ENCODE measurements at places on chromosomes 16 and 17.
A peak's percentile ranks its signal among the peaks of the same experiment; 100 is the strongest.

DNA sequence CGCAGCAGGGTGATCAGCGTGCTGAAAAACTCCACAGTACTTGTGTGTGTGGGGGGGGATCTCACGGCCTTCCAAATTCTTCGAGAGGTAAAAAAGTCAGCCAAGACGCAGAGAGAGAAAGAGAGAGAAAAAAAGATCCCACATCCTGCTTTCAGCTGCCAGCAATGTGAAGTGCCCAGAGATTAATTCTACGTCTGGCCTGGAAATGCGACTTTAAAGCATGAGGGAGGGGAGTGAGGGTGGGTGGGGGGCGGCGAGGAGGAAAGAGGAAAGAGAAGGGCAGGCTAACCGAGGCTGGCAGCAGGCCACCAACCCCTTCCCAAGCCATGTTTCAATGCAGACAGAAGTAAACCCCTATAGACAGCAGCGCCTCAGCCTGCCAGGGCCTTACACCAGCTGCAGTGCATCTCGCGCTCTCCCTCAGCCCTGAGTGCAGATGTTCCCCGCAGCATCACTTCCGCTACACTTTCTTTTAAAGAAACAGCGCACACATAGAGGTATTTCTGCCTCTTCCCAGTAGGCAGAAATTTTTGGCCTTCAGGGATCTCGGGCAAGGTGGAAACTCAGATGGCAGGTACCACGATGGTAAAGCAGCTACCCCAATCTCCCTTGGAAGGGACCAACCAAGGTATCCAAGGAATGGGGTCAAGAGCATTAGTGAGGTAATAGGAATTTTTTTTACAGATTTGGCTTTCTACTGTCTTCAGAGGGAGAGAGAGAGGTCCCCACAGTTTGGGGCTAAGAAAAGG lies 87.8 kb downstream of the SMG6 start:
- DNase-seq: peak; percentile 35

DNA sequence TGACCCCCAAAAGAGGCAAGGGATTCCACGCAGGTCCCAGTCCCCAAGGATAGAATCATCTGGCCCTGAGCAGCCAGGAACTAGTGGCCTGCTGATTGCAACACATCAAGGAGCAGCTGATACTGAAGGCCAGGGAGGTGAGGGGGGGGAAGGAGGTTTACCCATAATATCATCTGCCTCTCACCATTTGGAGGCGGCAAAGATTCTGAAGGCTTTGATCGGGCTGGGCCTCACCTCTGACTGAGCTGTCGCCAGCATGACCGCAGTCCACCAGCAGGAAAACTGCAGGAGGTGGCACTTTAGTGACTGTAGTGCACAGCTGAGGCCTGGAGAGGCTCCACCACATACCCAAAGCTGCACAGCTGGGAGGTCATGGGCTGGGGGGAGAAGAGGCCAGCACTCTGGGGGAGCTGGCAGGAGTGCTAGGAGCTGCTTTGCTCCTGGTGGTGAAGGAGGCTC lies 20.5 kb upstream of the ITGA3 start:
- no peak for DNase-seq

GRCh38 chr17:39699818-39700147 lies at the start of gene ERBB2:
TSS of gene ERBB2 (plus strand) at chr17:39700064. CDS start at chr17:39700239, 175 bp downstream.
- DNase-seq: no peak

- DNase-seq: no peak
These were observed 35.4 kb upstream of the RNF43 start for GRCh38 chr17:58452738-58453137.

GRCh38 chr17:80857756-80858171 lies 133.9 kb upstream of the CHMP6 start:
- no peak for DNase-seq

GRCh38 chr16:87809150-87809902 lies 43.5 kb upstream of the KLHDC4 start:
- no peak for DNase-seq

GRCh38 chr16:67104061-67104460 lies 5.7 kb upstream of the PHAF1 start:
- DNase-seq: no peak

DNA sequence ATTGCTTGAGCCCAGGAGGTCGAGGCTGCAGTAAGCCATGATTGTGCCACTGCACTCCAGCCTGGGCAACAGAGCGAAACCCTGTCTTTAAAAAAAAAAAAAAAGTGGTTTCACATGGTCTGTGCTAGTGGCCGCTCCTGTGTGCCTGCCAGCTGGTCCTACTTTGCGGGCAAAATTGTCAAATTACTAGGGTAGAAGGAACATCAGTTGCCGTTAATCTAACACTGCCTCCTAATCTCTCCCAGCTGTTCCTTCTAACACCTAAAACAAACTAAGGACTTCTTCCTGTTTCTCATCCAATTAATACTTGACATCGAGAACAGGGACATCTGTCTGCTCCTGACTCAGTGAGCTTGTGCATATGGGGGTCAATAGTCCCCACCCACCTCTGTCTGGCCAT lies 23.9 kb downstream of the TMEM11 start:
- DNase-seq: no peak

DNA sequence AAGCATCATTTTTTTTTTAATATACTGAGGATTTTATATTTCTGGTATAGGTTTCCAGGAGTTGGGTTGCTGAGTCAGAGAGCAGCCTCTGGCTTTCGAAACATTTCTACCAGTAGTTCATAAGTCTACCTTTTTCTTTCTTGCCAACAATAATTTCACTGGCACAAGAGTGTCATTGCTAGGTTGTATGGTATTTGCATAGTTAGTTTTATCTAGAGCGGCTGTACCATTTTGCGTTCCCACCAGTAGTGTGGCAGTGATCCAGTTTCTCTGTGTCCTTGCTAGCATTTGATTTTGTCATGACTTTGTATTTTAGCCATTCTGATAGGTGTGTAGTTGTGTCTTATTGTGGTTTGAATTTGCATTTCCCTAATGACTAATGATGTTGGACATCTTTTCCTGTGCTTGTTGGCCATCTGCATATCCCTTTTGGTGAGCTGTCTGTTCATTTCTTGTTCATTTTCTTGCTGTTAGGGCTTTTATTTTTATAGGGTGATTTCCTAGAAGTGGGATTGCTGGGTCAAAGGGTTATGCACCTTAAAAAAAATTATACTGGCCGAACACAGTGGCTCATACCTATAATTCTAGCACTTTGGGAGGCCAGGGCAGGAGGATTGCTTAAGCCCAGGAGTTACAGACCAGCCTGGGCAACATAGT lies 39.9 kb downstream of the SNX29 start:
- no peak for DNase-seq

DNA sequence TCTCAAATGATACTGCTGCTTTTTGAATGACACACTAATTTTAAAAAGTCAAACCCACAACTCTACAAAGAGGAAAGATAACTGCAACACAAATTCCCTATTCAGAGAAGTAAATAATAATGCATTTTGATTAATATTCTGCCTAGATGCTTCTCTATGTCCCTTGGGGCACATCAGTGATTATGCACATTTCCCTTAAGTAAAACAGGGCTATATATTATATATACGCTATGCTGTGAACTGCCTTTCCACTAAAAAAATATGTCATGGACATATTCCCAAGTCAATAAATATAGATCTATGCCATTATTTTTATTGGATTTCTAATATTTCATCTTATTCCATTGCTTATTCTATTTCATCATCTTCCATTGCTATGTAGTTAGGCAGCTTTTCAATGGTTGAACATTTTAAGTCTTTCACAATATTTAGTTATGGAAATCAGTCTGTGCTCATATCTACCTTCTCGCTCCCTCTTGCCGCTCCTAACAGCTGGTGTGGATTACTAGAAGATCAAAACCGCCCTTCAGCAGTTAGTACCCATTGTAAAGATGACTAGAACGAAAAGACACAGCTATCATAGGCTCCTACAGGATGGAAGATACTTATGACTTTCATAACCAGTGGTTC lies 468.2 kb upstream of the GOT2 start:
- DNase-seq: no peak

GRCh38 chr17:37220607-37220953 lies 155.2 kb upstream of the C17orf78 start:
- DNase-seq: no peak

DNA sequence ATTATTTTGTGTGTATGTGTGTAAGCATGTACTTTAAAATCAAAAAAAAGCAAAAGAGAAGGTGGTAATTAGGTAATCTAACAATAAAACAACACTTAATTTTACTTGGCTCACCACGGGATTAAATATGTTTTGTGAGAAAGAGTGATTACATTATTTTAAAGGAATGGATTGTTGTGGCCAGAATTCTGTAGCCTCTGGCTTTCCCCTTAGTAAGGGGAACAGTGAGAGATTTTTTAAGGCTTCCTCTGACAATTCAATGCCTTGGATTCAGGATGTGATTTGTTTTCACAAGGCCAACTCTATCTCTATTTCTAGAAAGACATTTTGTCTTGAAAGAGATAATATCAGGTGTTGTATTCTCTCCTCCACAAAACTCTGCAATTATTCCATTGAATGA lies 560.3 kb upstream of the CDH8 start:
- DNase-seq: no peak

DNA sequence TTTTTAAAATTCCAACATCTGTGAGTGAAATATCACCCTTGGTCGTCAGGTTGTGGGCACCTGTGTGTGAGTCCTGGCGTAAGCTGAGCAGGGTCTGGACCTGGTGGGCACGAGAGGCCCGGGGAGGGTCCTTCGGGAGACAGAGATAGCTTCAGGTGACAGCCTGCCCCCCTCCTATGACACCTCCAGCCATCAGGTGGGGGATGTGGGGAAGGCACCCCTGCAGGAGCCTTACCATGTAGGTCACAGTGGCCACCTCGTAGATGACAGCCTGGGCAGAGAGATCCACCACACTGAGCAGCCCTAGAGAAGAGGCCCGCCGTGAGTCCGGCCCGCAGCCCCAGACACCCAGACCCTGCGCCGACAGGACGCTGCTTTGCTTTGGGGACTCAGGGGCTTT lies 11.2 kb downstream of the SLC47A2 start:
- DNase-seq: no peak

DNA sequence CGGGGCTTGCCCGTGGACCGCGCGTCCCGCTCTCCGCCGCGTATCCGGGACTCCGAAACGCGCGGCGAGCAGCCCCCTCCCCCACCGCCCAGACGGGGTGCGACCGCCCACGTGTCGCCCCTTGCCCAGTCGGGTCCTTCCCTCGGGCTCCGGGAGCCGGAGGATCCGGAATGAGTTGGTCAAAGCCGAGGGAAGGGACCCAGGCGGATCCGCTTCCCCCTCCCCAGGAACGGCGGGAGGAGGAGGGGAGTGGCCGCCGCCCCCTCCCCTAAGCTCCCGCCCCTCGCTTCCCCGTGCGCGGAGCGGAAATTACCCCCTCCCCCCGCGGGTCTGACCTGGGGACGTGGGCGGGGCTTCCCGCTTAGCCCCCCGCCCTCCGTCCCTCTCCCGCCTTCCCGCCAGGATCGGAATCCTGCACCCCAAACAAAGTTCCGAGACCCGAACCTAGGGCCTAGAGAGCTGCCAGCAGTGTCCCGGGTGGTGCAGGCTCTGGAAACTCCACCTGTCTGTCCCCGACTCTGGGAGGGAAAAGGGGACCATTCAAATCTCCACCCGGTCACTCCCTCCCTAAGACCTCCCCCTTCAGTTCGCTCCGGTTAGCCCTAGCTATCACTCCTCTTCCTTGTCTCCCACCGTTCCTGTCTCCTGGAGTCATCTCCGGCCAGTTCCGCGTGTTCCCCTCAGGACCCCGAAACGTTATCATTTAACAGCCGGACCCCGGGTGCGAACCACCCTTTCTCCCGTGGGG lies 1.0 kb upstream of the IGF2BP1 start:
- DNase-seq: no peak

DNA sequence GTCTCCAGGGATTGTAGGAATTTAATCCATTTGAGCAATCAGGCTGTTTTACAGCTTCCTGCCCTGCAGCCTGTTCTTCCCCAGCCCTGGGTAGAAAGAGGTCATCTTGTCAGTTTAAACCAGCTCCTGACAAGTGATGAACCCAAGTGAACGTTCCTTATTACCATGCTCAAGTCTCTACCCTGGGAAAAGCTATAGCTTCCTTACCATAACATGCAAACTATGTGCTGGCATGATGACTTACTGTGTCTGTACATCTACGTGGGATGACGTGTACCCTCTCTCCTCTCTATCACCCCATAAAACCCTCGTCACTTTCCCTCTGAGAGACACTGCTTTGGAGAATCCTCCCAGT lies 452.2 kb downstream of the XYLT1 start:
- no peak for DNase-seq

DNA sequence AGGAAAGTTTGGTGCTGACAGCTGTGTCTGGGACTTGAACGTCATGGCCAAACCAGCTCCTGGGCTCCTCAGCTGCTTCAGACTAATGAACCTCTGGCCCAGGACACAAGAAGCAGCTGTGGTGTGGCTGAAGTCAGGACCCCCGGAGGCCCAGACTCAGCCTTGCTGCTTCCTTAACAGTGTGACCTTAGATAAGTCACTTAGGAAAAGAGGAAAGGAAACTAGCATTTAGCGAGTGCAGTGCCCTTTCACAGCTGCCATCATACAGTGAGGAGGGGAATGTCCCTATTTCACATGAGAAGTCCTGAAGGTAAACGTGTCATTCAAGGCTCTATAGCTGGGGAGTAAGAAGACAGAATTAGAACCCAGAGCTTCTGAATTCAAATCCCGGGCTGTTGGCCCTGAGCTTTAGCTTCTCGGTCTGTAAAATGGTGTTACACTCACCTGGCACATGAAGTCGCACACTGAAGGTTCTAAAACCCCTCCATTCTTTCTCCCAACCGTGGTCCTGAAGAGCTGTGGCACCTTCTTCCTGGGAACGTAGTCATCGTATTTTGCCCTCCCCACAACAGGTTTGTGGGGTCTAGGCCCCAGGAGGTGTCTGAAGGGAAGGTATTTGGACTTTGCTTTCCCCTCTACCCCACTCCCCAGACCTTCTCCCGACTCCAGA lies 910 bp upstream of the RAMP2 start:
- no peak for DNase-seq

- DNase-seq: no peak
These were observed 6.0 kb downstream of the TEKT5 start for GRCh38 chr16:10688726-10689125.

DNA sequence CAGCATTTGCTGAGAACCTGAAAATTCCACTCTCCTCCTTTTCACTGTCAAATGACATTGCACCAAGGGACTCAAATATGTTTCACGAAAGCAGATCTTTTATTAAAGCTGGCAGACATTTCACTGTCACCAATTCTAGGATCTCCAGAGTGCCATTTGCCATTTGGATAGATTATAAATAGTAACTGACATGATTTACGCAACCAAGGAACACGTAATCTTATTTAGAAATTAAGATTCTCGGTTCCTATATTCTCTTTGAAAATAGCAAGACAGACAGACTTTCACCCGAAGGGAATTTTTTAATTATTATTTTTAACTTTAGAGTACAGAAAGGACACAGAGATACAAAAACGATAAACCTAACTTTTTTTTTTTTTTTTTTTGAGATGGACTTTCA lies 49.6 kb downstream of the ANKFY1 start:
- DNase-seq: no peak

- DNase-seq: no peak
These were observed 67.1 kb downstream of the PRKCB start for GRCh38 chr16:23902748-23903414.
